GM23248 (cell line): ENCODE measurements at places on chromosomes 13 and 19. TPM values are rescaled to one million over a fixed set of nuclear protein-coding genes. Genes with fewer than 3 reads are reported as not detected.
A peak's percentile ranks its signal among the peaks of the same experiment; 100 is the strongest.

DNA sequence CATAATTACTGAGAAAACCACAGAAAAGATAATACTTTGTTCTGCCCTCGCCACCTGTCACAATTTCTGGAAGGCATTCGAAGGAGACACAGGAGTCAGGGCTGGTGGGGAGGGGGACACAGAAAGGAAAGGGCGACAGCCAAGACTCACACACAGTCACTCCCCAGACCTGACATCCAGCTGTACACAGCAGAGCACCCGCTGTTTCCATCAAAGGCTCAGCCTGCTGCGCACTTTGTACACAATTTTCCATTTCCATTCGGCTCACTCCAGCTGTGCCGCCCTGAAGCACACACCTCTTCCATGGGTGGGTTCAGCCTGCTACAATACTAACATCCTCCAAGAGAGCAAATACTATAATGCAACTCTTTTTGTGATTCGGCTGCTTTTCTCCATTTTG lies 38.0 kb downstream of the STK24 start:
- no peak for DNase-seq
- peaks cover 58% of the 10 kb centered on the region for H3K4me1 ChIP-seq
- no peaks in the 10 kb centered on the region for H3K27me3 ChIP-seq
- no peak overlapping the region for H3K4me3 ChIP-seq
- no peaks in the 10 kb centered on the region for H3K36me3 ChIP-seq
- H3K27ac ChIP-seq, result peak overlapping the region; percentile 64; the same call in 1 of the 2 replicates

Gene ATP4B
- not detected in 2 replicates for total RNA-seq

DNA sequence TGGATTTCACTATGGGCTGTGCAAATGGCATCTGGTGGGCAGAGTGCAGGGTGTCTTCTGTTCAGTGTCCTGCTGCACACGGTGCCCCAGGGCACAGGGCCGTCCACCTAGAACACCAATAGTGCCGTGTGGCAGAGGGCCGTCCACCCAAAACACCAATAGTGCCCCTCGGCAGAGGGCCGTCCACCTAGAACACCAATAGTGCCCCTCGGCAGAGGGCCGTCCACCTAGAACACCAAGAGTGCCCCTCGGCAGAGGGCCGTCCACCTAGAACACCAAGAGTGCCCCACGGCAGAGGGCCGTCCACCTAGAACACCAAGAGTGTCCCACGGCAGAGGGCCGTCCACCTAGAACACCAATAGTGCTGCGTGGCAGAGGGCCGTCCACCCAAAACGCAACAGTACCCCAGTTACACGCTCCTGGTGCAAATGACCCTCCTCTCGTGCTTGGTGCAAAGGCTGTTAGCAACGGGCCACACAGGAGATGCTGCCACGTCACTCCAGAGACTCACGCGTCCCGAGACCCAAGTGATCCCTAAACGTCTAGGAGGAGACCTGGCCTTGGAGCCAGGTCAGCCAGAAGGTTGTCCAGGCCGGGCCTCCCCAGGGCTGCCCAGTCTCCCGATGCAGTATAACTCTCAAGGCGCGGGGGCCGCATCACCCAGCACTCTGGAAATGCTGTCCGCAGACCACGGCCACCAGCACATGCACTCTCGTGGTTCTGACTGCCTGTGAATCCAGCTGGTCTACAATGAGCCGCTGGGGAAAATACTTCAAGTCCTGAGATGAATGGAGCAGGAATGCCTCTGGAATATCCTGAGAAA lies 51.5 kb downstream of the RASA3 start:
- no peaks in the 10 kb centered on the region for H3K36me3 ChIP-seq
- DNase-seq, result no peak
- H3K27me3 ChIP-seq, result no peaks in the 10 kb centered on the region
- H3K4me3 ChIP-seq, result no peak overlapping the region
- H3K27ac ChIP-seq, result no peak overlapping the region
- H3K4me1 ChIP-seq, result peaks cover 17% of the 10 kb centered on the region

GRCh38 chr19:5844456-5845433 lies 5.2 kb upstream of the FUT6 start:
- no peaks in the 10 kb centered on the region for H3K36me3 ChIP-seq
- no peak for DNase-seq
- 0 out of 2 replicates have a peak, but pooled peaks cover 7% of the 10 kb centered on the region for H3K27me3 ChIP-seq
- no peak overlapping the region for H3K4me3 ChIP-seq
- H3K4me1 ChIP-seq, result no peaks in the 10 kb centered on the region
- no peak overlapping the region for H3K27ac ChIP-seq

Gene ZNF99
- not detected in 2 replicates for total RNA-seq
